ENCODE measurements at places on chromosomes 7 and 10.

GRCh38 chr10:102677331-102678067, 33.2 kb downstream of the TRIM8 start:
- no peak for DNase-seq

- DNase-seq, result no peak
These were observed 119.9 kb upstream of the THSD7A start for GRCh38 chr7:11951909-11952308.

GRCh38 chr7:77791336-77791735, 6.9 kb downstream of the TMEM60 start:
- DNase-seq, result no peak

DNA sequence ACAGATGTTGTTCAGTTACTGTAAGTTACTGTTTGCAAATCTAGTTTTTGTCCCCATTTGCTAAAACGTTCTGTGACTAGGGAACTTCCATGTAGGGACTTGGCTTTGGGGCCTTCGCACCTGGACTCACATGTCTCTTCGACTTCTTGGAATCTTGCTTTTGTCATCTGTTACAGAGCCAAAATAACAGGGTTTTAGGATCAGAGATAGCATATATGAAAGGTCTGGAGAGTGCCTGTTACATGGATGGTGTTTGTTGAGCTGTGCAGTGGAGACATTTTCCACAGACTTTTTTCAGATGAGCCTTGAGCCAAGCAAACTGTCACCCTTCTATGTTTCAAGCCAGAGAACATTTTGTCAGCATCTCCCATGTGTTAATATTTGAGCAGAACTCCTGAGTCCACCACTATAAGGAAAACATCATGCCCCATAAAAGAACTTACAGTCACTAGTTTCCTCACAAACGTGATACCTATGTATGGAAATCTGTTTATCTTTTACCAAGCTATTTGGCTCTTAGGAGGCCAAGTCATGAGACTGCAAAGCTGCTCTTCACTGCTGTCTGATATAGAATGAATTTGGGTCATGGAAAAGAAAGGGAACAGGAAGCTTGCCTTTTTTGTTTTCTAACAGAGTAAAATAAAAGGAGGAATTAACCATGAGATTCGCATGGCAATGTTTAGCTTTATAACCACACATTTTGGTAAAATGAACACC, 818.6 kb upstream of the IGFBP3 start:
- DNase-seq, result no peak

DNA sequence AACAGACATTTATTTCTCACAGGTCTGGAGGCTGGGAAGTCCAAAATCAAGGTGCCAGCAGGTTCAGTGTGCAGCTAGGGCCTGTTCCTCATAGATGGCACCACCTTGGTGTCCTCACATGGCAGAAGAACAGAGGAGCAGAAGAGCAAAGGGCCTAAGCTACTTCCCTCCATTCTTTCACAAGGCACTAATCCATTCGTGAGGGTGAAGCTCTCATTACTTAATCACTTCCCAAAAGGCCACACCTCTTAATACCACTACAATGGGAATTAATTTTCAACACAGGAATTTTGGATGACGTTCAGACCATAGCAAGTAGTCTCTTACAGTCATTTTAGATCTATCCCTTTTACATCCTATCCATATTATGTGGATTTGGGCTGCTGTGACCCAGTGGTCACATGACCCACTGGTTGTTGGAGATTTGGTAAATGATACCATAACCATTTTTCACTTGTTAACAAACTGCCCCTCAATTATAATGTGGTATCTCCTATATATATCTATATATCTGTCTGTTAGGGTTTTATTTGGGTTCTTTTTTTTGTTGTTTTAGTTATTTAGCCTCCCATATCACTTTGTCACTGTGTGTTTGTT, 63.4 kb downstream of the BBS9 start:
- DNase-seq, result no peak

GRCh38 chr7:19491821-19492452, 216.9 kb downstream of the POLR1F start:
- no peak for DNase-seq

GRCh38 chr10:132465889-132466519, 69.0 kb downstream of the PWWP2B start:
- no peak for DNase-seq

DNA sequence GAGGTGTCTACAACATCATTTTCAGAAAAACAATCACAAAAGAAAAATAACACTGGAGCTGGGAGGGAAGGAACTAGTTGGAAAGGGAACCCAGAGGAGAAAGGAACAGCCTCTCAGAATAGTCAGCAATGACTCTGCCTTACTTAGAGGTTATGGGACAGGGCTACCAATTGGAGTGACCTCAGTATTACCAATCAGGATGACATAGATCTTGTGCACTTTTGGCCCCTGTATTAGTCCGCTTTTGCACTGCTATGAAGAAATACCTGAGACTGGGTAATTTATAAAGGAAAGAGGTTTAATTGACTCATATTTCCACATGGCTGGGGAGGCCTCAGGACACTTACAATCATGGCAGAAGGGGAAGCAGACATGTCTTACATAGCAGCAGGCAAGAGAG, 99.7 kb upstream of the SDK1 start:
- DNase-seq, result no peak

All from activated CD4-positive, alpha-beta T cell treated with anti-CD3 and anti-CD28 coated beads, Interleukin-2, amount 10 ng/mL, durations not matched to agents 24 days and 14 days (primary cell).